Esophagus muscularis mucosa (tissue), 4 donors: ENCODE measurements at places on chromosomes 2 and 18. TPM values are rescaled to one million over a fixed set of nuclear protein-coding genes. Genes with fewer than 3 reads are reported as not detected.

The MAP2 gene
- total RNA-seq = 11.1 TPM

The PIKFYVE gene
- 29.7 TPM for total RNA-seq

DNA sequence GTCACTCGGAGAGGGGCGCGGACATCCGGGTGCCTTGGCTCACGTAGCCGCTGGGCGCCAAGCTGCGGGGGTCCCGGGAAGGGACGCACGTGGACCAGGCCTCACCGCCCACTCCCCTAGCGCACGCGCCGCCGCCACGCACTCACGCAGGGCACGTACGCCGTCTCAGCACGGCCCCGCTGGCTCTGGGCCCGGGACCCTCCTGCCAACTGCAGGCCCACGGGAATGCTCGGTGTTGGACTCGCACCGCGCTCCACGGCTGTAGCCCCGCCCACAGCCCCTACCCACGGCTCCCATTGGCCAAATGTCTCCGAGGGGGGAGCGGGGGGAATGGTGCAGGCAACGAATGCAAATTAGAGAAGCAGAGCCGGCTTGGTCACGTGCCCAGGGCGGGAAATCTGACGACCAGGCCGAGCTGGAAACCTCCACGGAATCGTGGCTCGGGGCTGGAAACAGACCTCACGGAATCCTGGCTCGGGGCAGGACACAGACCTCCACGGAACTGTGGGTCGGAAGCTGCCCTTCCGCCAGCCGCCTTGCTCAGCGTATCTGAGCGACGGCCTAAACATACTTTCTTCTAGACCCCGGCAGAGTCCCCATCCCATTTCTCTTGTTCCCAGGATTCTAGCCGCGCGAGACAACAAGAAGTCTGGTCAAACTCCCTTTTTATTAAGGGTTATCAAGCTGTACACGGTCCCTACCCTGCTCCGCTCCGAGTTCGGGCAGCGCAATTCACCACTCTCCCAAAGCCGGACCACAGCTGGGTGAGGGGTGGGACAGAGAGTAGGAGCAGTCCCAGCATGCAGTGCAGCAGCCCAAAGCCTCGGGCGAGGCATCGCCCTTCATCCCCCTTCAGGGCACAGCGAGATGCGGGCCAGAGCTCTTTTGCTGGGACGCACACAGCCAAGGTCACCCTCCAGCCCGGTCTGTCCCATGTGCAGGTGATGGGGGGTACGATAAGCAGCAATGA, at the start of gene ABCB6:
Gene ABCB6 (minus strand): TSS at position 227 of the 970 bp plus-strand sequence. CDS start 285 bp downstream, outside the sequence.
- no peaks in the 10 kb centered on the region for H3K27me3 ChIP-seq
- DNase-seq = peak; percentile 99
- H3K27ac ChIP-seq = peak within 1 kb of the TSS; percentile 90
- H3K4me1 ChIP-seq = peaks cover 48% of the 10 kb centered on the region
- H3K4me3 ChIP-seq = peak within 1 kb of the TSS; percentile 67

- DNase-seq = no peak
- H3K27ac ChIP-seq = no peak overlapping the region
- H3K36me3 ChIP-seq = no peaks in the 10 kb centered on the region
- H3K27me3 ChIP-seq = no peaks in the 10 kb centered on the region
- no peak overlapping the region for H3K4me3 ChIP-seq
Observed at GRCh38 chr18:56569416-56569815, 69.0 kb downstream of the TXNL1 start.

- H3K4me3 ChIP-seq = no peak overlapping the region
- H3K27me3 ChIP-seq = no peaks in the 10 kb centered on the region
- H3K36me3 ChIP-seq = no peaks in the 10 kb centered on the region
- H3K27ac ChIP-seq = no peak overlapping the region
- H3K4me1 ChIP-seq = peaks cover 14% of the 10 kb centered on the region
- DNase-seq = no peak
Observed at GRCh38 chr2:10835052-10835970, 22.7 kb upstream of the PDIA6 start.

The HOXD13 gene
- not detected for total RNA-seq

- no peak overlapping the region for H3K27ac ChIP-seq
- no peaks in the 10 kb centered on the region for H3K27me3 ChIP-seq
- no peaks in the 10 kb centered on the region for H3K36me3 ChIP-seq
Observed at GRCh38 chr18:13930964-13931363, 15.6 kb upstream of the MC2R start.

DNA sequence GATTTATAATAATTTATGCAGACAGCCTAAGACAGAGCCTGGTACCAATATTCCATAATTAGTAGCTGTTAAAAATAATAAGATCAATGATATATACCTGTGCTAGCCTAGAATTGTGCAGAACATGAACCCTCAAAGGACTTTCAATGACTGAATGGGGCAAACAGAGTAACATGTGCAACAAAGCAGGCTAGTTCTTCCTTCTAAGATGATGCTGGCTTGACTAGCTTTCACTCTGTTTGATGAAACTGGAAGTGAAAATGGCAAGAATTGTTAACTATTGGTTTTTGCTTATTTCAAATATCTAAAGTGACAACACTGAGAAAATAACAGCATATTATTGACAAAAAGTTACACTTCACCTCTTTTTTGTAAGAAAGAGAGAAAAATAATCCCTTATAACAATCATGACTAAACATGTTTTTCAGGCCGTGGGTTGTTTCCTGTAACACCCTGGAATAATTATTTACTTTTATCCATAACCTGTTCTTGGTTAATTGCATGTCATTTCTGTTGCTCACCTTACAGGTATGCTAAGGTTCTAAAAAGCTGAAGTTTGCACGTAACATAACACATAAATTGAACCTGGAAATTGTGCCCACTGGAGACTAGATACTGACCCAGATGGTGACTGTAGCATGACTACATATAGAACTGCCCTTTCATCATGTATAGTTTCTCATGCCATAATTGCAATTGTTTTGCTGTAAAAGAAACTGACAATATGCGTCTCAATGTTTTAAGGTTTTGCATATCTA, 108.7 kb downstream of the C18orf54 start:
- no peak for DNase-seq

The VWA3B gene
- not detected for total RNA-seq

The CFAP65 gene
- total RNA-seq = not detected

The REG1A gene
- total RNA-seq = not detected

DNA sequence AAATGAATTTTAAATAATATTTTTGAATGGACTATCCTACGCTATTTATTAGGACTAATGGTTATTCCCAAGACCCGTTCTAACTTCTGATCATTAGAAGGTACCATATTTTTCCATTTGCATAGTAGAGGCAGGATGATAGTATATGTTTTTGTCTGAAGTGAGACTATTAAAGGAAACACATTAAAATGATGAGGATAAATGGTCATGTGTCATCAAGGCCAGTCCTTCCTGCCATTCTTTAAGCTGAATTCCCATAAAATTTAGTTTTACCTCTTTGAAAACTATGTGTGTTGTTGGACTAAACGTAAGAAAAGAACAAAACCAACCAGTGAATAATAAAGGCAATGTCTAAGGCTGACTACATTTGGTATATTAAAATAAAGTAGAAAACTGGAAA, 121.8 kb downstream of the SLC8A1 start:
- peaks cover 48% of the 10 kb centered on the region for H3K4me1 ChIP-seq
- no peaks in the 10 kb centered on the region for H3K36me3 ChIP-seq
- no peak for DNase-seq
- H3K4me3 ChIP-seq = no peak overlapping the region

The ACOXL gene
- not detected for total RNA-seq

The SERPINB4 gene
- not detected for total RNA-seq
